Foreskin keratinocyte (primary cell): ENCODE measurements at places on chromosomes 7 and 10.
A peak's percentile ranks its signal among the peaks of the same experiment; 100 is the strongest.

DNA sequence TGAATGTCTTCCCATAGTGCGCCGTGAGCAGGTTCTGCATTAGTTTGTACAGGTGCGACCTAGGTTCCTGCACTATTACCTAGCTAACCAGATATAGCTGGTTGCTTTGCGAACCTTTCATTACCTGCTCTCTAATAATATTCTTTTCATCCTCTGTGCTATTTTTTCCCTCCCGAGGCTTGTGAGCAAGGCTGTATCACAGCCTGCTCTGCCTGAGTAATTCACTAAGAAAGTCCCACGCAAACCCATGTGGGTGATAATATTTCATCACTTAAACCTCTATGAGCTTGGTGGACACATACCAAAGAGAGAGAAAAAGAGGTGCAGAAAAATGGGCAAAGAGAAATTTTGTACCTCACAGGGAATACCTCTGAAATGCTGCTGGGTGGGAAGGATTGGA lies 8.4 kb downstream of the INHBA start:
- peak; percentile 30 for DNase-seq

DNA sequence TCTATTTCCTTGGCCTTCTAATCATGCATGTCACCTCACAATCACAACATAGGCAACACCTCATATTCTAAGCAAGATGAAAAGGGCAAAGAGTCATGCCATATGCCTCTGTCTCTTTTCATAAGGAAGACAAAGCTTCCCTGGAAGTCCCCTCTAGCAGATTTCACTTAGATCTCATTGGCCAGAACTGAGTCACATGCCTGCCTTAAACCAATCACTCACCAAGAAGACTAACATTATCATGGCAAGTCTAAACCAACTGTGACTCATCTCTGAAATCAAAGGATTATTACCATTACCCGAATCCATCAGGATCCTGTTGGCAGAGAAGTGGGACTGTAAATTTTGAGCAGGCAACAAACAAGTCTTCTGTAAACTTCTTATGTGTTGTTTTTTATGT lies 27.8 kb downstream of the CAV1 start:
- DNase-seq = peak; percentile 82

DNA sequence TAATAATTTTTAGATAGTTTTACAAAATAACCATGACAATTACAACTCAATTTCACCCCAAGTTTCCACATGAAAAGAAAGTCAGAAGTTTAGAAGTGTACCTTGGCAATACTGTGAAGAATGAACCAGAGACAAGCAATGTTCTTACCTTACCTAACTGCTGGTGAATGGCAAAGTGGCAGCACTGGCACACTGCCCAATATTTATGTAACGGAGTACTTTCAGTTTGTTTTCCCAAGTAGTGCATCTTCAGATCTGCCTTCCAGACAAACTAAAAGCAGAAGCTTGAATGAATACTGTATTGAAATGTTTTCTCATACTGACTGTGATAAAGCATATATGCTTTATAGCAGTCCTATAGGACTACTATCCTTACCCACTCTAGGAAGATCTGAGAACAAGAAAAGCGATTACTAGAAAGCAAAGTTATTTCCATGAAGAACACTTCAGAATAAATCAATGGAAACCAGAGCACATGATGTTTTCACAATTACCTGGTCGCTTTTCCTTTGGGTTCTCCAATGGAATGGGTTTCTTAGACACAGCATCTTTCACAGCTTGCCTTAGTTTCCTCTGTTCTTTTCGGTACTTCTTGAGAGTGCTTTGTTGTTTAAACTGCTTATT lies 1.5 kb downstream of the NOC3L start:
- peak; percentile 18 for DNase-seq

DNA sequence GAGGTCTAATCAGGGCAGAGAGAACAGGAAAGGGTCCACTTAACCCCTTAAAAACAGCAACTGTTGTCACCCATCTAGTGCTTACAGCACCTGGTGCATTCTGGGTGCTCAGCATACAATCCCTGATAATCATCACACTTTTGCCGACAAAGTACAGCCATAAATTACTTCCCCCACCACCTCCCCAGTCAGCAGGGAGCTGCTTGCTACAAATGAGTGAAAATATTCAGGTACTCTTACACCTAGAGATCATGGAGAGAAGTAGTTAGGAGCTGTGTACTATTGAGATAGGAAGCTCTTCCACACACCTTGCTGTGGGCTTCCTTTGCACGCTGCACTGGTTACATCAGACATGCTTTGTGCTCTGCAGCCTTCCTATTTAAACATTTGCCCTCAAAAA lies 723.5 kb upstream of the GALNT17 start:
- DNase-seq = no peak

DNA sequence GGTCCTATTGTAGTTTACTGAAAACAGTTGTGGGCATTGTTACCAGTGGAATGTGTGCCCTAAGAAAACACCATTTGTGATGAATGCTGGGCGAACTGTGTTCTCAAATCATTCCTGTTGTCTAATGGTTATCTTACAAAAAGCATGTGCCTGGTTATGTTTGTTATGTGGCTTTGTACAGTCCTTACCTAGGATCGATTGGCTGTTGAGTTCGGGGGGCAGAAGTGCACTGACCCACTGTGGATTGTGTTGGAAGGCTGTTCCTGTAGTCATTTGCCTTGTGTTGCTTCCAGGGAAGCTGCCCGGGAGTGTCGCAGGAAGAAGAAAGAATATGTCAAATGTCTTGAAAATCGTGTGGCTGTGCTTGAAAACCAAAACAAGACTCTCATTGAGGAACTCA lies 84.3 kb downstream of the CREM start:
- DNase-seq = no peak
